Activated naive CD8-positive, alpha-beta T cell treated with anti-CD3 and anti-CD28 coated beads, Interleukin-2, amount 50 U/mL, for 16 hours (primary cell): ENCODE measurements at places on chromosomes 2 and 18.

GRCh38 chr2:143226714-143227541, 97.7 kb downstream of the ARHGAP15 start:
- DNase-seq: no peak

DNA sequence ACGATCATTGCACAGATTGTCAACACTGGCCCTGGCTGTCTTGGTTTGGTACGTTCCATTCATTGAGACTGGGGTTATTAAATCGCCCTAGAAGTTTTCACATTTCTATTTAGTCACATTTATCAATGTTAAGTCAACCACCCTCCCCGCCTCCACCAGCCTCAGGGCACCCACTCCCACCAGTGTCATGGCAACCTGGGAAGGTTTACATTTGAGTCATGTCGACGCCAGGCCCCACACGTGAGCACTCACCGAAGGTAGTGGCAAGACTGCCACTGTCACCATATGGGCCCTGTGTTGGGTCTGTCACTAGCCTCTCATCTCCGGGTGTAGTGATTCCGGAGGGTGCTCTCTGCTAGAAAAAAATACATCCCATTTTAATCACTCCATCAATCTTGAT, 194.2 kb downstream of the TWIST2 start:
- no peak for DNase-seq

DNA sequence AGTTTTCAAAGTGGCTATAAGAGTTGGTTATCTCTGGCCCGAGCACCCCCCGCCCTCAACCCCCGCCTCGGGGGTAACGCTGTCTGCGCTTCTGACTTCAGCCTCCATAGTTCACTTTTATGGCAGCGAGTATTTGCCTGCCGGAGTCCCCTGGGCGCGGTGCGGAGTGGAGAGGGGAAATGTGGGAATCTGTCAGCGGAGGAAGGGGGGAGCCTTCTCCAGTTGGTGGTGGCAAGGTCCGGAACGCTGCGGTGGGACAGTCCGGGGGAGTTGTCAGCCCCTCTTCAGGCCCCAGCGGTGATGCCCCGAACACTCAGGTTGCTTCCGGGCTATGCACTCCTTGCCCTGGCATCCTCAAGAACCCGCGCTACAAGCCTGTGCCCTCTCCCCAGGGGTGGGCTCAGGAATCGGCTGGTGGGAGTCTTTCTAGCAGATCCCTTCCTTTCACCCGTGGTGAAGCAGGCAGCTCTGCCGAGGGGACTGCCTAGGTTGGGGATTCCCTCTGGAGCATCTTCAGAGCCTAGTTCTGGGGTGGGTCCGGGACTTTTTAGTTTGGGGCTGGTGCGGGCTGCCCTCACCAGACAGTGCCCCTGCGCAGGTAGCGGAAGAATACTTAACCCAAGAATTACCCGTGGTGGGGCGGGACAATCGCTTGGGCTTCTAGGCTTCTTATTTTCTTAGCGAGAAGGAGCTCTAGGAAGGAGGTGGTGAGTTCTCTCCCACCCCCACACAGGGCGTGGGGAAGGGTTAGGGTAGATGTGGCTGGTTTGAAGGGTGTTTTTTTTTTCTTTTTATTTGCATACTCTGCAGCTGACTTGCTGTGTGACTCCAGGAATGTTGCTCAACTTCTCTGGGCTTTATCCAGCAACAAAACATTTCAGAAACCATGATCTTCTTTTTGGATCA, 1.6 kb downstream of the ATOH8 start:
- no peak for DNase-seq

GRCh38 chr2:65220432-65221131, 7.0 kb upstream of the ACTR2 start:
- no peak for DNase-seq

DNA sequence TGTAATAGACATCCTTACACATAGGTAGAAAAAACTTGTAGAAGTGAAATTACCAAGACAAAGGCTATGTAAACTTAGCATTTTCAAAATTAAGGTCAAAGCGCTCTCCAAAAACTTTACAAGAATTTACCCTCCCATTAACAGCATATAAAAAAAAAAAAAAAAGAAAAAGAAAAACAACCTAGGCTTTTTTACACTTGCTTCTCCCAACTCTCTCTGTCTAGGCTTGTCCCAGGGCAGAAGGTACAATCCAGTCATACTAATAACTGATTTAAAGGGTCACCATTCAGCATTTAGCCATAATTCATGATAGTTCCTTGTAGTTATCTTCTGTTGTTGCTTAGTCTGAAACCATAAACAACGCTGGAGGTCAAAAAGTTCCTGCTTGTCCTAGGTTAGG, 130.5 kb downstream of the BCL2 start:
- DNase-seq: no peak
